GDM1 (cell line): ENCODE measurements at places on chromosomes 5 and 9.
A peak's percentile ranks its signal among the peaks of the same experiment; 100 is the strongest.

DNA sequence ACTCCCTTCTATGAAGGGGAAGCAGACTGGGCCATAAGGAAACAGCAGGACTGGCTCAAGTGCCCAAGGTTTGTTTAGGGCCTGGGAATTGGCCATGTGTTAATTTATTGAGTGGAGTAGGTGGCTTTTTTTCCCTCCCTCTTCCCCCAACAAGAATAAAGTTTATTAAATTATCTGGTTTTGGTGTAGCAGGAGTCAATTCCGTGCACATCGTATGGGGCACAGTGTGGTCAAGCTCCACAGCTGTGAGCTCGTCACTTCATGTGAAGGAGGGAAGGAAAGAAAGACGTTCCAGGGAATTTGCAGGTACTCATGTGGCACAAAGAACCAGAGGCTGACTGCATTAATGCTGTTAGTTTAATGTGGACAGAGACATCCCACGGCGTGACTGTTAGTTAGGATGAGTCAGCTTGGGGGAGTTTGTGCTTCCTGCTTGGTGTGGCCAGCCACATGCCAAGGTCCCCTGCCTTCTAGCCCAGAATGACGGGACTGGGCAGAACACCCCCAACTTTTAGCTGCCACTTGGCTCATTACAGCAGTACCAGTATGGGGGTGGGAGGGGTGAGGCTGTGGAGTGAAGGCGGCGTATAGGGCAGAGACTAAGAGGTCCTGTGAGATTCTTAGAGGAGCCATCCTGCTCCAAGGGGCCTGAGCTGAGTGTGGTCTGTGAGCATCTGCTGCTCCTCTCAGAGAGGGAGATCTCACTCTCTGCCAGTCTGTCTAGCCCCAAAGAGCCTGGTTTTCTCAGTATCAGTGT lies 33.2 kb downstream of the CSF1R start:
- no peak for DNase-seq

GRCh38 chr9:23587433-23587832 lies 238.6 kb downstream of the ELAVL2 start:
- no peak for DNase-seq

DNA sequence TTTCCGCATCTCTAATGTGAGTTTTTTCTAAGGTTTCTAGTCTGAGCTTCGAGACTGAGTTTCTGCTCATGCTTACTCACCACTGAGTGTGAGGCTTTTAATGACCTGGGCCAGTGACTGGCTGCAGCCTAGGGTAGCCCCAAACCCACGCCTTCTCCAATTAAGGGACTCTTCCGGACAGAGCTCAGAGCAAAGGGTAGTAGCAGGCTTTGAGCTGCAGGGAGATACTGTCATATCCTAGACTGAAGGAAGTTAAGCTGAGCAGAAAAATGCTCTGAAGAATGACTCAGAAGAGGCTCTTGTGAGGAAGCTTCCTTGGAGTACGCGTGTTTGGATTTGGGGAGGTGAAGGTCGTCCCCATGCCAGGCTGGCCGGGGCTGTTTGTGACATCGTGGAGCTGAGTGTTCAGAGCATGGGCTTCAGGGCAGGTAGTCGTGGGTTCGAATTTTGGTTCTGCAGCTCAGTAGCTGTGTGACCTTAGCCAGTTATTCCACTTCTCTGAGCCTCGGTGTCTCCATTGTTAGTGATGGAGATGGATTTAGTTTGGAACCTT lies 3.5 kb downstream of the USP20 start:
- DNase-seq: peak; percentile 31

DNA sequence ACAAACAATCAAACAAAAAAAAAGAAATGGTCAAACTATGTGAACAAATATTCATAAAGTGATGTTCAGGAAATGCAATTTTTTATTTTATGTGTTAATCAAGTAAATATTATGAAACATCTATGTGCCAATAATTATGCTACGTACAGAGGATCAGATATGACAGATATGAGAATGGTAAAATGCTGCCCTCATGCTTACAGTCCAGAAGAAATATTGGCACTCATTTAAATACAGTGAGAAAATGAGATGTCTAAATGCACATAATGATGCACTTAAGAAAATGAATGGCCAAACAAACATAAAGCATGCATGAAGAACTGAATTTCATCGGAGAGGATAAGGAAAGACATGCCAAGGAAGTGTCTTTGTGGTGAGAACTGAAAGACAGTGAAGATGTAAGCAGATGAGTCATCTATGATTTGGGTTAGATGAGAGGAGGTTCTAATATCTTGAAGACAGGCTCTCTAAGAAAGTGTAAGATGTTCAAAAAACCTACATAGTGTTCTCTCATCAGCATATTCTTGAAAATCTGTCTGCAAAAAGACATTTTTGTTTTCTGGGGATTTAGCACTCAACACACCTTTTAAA lies 1231.1 kb upstream of the ACO1 start:
- no peak for DNase-seq

DNA sequence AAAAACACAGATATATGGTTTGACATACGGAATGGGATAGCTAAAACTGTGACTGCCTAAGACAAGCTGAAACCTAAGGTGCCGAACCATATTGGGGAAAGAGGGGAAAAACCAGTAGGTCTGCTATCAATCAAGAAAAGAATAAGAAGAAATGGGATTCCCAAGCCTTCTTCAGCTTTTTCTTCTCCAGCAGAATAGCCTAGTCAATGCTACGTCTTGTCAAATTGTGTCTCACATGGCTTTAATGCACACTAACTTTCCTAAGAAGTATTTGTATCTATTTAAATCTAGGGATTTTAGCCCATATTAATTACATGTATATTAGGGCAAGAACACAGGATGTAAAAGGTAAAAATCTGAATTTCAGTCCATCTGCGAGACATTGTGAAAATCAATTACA lies 797 bp upstream of the FBXO38 start:
- no peak for DNase-seq

DNA sequence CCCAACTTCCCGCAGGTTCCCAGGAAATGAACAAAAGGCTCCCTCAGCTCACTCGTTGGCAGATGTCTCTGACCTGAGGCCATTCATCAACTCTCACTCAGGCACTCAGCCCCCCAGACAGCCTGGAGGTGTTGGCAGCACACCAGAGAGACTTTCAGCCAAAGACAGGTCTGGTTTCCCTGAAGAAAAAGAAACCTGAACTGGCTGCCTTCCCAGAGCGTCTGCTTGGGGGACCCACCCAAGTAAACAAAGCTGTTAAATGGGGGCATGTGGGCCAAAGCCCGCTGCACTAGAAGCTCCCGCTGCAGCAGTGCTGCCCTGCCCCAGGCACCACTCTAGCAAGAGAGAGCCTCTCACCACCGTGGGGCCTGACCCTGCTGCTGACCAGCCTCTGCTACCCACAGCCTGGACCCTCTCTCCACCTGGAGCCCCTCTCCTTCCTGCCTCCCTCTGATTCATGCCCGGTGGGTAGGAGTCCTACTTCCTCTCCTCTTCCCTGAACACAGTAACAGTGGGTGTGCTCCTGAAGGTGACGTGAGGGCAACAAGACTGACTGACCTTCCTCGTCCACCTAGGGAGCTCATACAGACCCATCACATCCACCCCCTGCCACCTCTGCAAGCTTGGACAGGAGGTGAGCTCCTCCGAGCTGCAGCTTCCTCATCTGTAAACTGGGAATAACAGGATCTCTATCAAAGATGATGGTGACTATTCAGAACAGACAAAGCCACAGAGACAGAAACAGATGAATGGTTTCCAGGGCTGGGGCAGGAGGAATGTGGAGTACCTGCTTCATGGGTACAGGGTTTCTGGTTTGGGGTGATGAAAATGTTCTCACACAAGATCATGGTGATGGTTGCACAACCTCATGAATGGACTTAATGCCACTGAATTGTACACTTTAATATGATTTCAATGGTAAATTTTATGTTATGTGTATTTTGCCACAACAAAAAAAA lies 31.0 kb upstream of the GABRP start:
- no peak for DNase-seq

GRCh38 chr5:133579766-133580165 lies 32.6 kb downstream of the FSTL4 start:
- no peak for DNase-seq

DNA sequence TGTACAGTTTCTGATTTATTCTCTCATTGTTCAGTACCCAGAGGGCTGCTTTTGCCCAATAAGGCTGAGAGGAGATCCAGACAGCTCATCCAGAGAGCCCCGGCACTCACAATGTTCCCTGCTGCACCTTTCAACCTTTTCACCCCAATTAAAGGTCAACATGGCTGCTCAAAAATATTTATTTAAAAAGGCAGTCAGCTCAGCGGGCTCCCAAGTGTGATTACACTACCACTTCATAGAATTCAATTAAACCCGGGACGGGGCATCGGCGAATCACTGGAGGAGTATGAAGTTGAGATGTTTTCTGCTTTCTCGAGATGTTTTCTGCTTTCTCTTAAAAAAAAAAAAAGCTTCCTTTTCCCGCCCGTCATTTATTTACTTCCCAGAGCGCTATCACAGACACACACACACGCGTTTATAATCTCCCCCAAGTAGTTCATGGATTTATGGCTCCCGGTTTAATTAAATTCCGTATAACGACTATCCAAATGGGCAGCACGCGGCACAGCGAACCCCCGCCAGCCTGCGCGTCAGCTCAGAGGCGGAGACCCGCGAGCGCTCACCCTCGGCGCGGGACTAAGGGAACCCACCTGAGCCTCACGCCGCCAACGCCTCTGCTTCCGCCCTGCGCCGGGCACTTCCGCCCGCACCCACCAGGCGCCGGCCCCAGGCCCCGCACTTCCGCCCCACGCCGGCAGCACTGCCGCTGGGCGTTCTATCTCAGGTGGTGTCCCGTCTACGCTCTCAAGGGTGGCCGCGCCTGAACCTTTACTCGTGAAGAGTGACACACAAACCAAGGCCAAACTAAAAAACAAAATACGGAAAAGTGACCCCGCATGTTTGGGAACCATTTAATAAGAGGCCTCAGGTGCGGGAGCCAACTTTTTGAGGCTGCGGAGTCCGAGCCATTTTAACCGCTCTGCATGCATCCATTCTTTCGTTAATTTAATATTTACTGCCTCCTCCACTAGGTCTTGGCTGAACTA lies at the start of gene C5orf63:
C5orf63 (minus strand) TSS at position 642 of the 986 bp plus-strand sequence. CDS start 14,507 bp downstream, outside the sequence.
- DNase-seq: no peak

DNA sequence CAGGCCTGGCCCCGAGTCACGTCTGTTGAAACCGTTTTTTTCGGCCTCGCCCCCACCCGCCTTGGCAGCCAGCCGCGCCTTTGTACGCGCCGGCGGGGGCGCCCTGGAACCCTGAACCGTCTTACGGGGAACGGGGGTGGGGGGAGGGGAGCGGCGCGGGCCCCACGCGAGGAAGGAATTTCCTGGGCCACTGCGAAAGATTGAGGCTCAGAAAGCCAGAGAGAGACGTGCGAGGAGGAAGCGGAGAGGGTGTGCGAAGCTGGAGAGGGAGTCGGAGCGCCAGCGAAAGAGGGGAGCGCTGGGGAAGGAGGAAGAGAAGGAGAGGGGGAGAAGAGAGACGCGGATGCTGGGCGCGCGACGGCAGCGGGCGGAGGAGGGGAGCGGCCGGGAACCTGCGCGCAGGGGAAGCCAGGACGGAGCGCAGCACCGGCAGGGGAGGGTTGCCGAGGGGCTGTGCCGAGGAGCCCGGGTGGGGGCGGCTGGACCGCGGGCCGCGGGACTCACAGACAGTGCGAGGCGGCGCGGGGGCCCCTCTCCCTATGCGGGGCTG lies 4.6 kb upstream of the PRDM12 start:
- DNase-seq: no peak

- DNase-seq: no peak
Observed at GRCh38 chr5:107011605-107012004, 659.1 kb downstream of the EFNA5 start.

DNA sequence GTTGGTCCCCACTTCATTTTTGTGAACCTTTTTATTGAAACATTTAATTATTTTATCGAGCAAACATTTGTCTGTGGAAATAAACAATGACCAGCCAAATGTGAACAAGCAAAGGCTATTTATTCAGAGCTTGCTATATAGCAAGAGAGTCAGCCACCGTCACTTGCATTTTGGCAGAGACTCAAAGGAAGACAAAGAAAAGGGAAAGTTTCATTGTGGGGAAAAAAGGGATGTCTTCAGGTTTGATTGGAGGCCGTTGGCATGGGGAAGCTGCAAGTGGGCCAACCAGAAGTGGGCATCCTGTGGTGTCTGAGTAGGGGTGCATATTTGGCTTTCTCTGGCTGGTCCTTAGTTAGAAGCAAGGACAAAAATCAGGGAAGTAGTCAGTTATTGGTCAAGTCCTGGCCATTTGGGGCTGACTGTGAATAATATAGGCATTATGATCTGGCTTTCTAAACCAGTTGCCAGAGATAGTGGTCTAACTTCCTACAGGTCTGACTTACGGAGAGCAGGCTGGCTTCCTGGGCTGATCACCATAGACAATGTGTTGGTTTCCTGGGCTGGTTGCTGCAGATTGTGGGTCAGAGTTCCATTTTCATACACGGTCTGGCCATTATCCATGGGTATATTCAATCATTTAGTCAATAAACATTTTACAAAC lies 16.6 kb downstream of the ENC1 start:
- DNase-seq: no peak

DNA sequence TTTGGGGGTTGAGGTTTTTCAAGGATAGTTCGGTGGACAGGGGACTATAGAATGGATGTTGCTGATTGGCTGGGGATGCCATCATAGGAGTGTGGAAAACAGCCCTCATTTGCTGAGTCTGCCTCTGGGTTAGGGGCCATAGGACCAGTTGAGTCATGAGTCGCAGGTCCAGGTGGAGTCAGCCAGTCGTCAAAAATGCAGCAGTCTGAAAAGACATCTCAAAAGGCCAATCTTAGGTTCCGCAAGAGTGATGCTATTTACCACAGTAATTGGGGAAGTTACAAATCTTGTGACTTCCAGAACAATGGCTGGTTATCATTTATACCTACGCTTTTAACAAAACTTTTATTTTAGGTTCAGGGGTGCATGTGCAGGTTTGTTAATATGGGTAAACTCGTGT lies 276.0 kb upstream of the DMRT1 start:
- no peak for DNase-seq

GRCh38 chr9:33146298-33146697 lies 20.8 kb downstream of the B4GALT1 start:
- DNase-seq: no peak

- no peak for DNase-seq
Observed at GRCh38 chr9:101172616-101173015, 144.1 kb downstream of the PLPPR1 start.

- DNase-seq: peak; percentile 3
Observed at GRCh38 chr9:96317335-96317980, 15.5 kb upstream of the HSD17B3 start.
